Muscle of leg (tissue), 16 donors: ENCODE measurements at places on chromosomes 6 and 20.

- DNase-seq, result no peak
Measured at GRCh38 chr6:84738996-84739865, 25.2 kb downstream of the TBX18 start.

DNA sequence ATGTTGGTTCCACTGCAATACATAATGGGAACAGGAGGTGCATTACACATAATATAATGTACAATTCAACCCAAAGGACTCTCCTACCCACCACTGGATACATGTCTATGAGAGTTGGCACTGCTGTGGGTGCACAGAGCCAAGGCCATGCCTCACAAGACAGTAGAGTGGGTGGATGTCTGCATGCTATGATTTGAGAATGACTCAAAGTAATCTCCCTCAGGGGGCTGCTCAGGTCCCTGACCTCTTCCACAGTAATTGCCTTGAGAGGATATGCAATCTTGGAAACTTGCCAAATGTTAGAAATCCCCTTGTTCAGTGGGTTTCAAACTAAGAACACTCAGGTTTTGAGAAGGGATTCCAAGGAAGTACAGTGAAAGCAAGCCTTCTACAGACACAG lies 79.0 kb downstream of the ANKEF1 start:
- no peak for DNase-seq

DNA sequence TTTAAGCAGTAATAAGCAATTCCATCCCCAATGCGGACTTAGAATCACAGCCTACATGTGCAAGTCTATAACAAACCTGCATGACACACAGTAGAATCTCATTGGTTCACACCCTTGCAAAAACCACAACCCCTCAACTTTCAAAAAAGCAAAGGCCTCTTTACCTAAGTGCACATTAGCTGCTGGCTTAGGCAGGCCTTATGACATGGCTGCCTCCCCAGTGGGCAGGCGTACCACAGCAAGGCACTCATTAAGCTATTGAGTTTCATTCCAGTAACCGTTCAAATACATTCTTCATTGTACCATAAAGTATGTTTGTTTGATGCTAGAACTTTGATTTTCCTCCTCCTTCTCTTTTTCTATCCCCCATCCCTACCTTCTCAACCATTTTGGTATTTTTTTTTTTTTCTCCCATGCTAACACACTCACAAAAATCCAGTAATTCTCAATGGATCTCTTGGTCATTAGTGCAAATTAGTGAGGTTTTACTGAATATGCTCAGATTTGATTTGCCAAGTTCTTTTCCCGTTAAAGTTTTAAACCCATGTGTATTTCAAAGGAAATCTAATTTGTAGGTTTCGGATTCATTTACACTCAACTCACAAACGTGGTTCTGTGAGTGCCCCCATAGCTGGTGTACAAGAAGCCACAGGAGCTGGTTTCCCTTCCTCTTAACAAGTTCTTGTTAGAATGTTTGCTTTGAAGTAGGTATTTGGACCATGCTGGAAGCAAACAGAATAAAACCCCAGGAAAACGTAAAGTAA lies 460.4 kb upstream of the RUNX2 start:
- DNase-seq, result no peak

GRCh38 chr6:169802790-169803189 lies 51.4 kb downstream of the ERMARD start:
- no peak for DNase-seq

DNA sequence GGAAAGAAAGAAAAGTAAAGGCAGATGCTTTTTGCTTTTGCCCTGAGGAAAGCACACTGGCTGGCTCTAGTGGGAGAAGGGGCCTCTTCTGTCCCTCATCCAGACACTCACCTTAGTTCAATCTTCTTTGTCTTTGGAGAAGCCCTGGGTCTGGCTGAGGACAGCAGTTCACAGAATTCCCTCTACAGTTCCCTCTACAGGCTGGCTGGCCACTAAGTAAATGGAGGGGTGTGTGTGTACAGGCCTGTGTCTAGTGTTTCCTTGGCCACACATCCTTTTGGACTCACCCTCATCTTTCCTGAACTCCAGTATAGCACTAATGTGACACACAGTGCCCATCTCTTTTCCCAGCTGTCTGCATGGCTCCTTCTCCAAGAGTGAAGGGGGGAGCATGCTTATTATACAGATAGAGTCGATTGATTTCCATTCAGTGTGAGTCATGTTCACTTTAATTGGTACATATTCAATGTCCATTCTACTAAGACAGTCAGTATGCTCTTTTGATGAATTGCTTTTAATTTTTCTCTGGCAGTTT lies 26.0 kb upstream of the CLVS2 start:
- no peak for DNase-seq

GRCh38 chr6:9831783-9832182 lies 583.1 kb downstream of the TFAP2A start:
- no peak for DNase-seq

- no peak for DNase-seq
Measured at GRCh38 chr20:51898788-51899187, 96.5 kb upstream of the SALL4 start.

- no peak for DNase-seq
Measured at GRCh38 chr6:30735668-30736314, 6.7 kb downstream of the FLOT1 start.

- DNase-seq, result no peak
Measured at GRCh38 chr6:127547215-127547614, 28.1 kb upstream of the MTCL3 start.

DNA sequence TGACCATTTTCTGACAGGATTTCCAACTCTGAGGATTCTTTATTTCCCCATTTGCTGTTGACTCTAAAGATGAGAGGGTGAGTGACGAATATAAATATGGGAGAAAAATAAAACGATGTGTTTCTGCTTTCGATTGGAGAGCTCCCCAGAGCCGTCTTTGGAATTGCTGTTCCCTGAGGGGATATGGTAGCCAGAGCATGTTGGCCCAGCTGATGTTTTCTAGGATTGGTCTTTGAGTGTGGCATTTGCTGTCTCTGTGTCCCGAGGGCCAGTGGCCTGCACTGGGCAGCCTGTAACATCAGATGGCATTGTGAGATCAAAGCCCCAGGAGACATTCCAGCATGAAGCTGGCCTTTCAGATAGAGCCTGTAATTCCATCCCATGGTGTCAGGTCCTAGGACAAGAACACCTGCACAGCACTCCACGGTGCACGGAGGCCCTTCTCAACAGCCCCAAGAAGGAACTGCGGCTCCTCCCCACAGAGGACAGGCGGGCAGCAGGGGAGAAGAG lies 26.7 kb downstream of the PKIG start:
- peak; percentile 37 for DNase-seq

GRCh38 chr6:4611429-4612129 lies 164.6 kb upstream of the CDYL start:
- peak; percentile 41 for DNase-seq

GRCh38 chr6:159692303-159693127 lies 526 bp downstream of the SOD2 start:
- peak; percentile 53 for DNase-seq

DNA sequence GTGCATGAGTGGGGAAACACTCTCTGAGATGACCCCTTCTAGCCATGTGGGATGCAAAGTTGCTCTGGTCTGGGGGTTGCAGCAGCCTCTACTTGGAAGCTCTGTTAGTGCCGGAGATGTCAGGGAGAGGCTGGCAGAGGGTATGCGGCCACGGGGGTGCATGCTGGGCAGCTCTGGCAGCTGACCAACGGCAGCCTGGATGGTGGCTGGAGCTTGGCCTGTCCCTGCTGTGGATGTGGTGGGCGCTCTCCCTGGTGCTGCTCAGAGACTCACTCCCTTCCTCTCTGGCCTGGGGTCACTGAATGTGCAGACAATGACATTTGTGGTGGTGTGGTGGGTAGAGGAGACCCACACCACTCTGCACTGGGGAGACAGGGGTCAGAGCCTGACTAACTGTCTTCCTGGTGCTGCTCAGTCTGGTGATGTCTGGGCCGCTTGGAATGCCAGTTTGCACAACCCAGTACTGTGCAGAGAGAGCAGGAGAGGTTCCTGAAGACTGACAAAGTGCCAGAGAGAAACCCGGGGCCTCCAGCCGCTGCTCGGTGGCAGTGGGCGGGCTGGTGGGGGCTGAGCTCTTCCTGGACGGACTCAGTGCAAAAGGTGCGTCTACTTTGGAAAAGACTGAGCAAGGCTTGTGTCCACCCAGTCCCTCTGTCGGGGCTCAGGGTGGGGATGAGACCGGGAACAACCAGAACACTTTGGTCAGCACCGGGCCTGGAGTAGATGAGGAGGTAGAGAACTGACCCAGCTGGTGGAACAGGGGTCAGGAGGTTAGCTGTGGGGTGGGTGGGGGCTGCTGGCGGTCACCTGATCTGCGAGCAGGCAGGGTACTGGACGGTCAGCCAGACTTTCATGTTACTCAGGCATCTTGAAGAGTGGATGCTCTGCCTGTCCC lies 2.7 kb downstream of the MYT1 start:
- no peak for DNase-seq

DNA sequence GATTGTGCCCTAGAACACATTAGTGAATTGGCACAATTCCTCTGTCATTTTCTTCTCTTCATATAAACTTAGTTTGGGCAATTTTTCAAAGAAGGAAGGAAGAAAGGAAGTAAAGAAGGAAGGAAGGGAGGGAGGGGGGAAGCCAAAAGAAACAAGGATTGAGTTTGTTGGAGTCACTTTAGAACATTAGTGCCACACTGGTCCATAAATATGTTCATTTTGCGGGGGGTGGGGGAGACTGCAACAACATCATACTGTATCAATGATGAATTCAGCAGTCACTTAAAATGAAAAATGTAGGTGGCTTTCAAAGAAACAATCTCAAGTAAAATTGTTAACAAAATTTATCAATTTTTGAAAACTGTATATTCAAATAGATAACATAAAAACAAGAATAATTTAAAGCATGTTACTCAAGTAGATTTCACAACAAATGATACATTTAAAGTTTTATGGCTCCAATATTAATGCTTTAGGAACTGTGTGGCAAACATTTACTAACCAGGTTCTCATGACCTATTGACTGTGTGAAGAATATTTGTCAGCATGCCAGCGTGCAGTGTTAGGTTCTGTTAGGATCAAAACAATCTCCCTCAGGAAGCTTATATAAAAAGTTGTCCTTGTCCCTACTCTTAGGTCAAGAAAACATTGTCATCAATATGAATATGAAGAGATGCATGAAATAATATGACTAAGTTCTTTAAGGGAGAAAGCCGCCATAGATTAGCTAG lies 208.1 kb upstream of the AGPAT4 start:
- DNase-seq, result peak; percentile 20

GRCh38 chr20:21279706-21280521 lies 23.2 kb upstream of the XRN2 start:
- no peak for DNase-seq

- no peak for DNase-seq
Measured at GRCh38 chr20:58833921-58834320, 16.8 kb downstream of the GNAS-AS1 start.

DNA sequence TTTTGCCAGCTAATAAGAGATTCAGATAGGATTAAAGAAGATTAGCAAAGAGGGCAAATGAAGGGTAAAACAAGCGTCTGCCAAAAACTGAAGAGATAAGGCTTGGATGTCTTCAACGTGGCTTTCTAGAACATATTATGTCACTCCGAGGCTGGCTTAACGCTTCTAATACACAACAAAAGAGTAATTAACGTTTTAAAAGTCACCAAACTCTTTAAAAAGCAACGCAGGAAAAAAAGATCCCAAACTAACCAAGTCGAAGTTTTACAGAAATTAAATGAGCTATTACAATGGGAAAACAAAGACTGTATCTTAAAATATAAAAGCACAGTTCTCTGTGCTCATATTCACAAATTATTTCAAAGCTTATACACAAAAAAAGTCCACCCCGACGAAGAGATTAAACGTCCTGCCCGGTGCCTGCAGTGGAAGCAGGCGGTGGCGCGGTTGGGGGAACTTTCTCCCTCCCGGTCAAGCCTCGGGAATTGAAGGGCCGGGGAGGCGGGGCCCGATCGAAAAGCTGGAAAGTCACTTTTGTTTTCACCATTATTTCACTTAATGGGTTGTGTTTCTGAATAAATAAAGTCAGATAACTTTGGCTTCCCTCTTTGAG lies 1.2 kb downstream of the MAK start:
- peak; percentile 37 for DNase-seq

DNA sequence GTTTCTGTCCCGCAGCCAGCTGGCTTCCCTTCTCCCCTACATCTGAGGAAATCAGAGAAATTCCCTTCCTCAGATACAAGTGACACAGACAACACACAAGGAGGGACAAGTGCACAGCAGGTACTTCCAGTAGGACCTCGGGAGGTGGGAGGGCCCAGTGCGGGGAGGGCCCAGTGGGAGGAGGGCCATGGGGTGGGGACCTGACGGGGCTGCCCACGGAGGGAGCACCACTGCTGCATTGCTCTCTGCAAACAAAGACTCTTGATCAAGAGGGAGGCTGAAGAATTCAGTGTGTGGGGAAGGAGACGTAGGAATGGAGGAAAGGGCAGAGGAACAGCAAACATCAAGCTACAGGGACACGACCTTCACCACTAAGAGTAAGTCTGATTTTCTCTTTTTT lies 9.0 kb downstream of the TAP2 start:
- no peak for DNase-seq

GRCh38 chr6:134477991-134478635 lies 160.2 kb upstream of the SGK1 start:
- no peak for DNase-seq

GRCh38 chr6:24859132-24859531 lies 60.4 kb upstream of the ARMH2 start:
- no peak for DNase-seq

GRCh38 chr20:15396900-15397299 lies 1059.5 kb upstream of the FLRT3 start:
- DNase-seq, result no peak

DNA sequence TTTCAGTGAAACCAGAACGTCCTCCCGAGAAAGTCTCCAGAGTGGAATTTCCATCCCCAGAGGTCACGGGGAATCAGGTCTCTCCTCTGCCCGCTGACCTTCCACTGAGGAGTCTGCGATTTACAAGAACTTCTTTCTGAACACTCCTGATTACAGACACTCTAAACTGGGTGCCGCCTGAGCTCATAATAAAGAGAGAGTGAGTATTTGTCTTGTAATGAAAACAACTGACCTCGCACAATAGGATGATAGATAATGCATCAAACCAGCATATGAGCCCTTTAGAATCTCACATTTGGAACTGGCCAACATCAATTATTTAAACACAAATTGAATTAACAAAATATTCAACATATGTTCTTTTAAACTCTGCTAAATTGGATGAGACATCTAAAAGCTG lies 47.5 kb downstream of the DLL1 start:
- no peak for DNase-seq

- no peak for DNase-seq
Measured at GRCh38 chr6:16441262-16441661, 202.9 kb downstream of the GMPR start.

DNA sequence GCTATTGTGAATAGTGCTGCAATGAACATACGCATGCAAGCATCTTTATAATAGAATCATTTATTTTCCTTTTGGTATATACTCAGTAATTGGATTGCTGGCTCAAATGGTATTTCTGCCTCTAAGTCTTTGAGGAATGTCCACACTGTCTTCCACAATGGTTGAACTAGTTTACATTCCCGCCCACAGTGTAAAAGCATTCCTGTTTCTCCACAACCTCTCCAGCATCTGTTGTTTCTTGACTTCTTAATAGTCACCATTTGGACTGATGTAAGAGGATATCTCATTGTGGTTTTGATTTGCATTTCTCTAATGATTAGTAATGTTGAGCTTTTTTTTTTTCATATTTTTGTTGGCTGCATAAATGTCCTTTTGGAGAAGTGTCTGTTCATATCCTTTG lies 208.7 kb downstream of the PHF3 start:
- no peak for DNase-seq

GRCh38 chr6:125656287-125656870 lies 93.1 kb upstream of the HEY2 start:
- DNase-seq, result no peak
